Stimulated activated naive CD4-positive, alpha-beta T cell (primary cell): ENCODE measurements at places on chromosomes 3 and 15.

DNA sequence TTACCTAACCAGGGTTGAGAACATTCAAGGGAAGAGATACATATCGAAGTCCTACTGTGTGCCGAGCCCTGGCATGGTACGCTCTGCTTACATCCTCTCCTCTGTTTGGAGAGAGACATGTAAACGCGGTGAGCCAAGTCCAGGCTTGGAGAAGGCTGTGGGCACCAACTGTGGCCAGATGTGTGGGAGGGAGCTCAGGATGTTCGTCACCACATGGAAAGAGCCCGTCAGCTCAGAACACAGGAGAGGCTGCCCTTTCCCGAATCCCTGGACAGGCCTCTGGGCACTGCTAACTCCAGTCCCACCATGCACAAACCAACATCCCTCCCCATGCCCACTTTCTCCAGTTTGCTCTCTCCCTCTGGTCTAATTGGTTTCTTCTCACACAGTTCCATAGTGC is 43.0 kb downstream of the MESD start:
- DNase-seq = no peak

DNA sequence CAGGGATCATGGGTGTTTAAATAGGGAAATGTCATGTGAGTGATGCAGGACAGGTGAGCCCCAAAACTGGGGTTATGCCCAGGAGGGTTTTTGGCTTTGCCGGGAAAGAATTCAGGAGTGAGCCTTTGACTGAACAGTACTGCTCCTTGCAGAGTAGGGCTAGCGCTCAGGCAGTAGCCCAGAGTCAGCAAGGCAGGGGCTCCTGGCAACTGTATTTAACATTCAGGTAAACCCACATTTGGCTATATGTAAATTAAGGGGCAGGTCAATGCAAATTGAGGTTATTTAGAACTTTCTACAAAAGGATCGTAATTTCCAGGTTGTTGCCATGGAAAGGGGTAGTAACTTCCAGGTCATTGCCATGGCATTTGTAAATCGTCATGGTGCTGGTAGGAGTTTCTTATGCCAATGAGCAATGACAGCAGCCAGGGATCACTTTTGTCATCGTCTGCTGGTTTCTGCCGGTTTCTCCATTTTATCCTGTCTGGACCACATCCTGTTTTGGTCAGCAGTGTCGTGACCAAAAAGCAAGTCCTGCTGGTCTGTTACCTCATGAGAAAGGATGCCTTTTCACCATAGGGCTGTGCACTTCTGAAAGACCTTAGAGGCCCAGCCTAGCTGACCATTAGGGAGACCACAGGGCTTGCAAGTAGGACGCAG is 24.3 kb downstream of the MTHFS start:
- DNase-seq = peak; percentile 11

- no peak for DNase-seq
Measured at GRCh38 chr3:126019683-126020082, 50.7 kb downstream of the ROPN1B start.

GRCh38 chr3:8705575-8705974 is 28.0 kb upstream of the CAV3 start:
- no peak for DNase-seq

DNA sequence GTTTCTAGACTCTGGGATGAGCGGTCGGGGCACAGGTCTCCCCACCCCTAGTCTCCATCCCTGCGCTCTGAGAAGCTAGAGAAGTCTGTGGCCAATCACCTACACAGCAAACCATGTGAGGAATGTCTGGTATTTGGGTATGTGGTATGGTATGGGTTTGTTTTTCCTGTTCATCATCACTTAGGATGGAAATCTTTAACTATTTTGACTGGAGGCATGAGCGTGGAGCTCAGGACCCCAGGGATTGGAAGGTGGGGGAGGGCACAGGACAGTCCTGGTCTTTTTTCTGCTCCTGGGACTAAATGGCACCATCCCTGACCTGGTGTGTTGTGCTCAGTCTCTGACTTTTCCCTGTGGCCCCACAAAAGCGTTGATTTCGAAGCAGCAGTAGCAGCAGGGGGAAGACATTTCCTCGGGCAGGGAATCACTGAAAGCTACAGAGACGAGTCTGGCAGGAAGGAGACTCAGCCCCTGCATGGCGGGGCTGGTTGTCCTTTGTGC is 191.7 kb upstream of the TPM1 start:
- DNase-seq = no peak

- DNase-seq = no peak
Measured at GRCh38 chr3:19264424-19264823, 116.1 kb downstream of the KCNH8 start.

DNA sequence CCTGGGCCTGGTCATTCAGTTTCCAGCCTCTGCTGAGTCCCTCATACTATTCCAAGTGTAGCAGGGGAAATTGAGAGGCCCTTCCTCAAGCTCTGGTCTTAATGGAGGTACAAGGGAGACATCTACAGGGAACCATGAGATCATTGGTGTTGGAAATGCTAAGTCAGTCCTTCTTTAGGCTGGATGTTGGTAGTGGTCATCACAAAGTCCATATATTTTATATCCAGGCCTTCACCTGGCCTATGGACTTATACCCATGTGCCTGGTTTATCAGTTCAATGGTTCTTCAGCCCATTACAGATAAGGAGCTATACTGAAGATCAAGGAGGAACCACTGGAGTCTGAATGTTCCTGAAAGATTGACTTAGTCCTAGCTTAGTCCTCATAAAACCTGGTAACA is 135.0 kb downstream of the STAG1 start:
- no peak for DNase-seq

GRCh38 chr3:38313695-38314094 is 31.6 kb downstream of the SLC22A14 start:
- DNase-seq = no peak

DNA sequence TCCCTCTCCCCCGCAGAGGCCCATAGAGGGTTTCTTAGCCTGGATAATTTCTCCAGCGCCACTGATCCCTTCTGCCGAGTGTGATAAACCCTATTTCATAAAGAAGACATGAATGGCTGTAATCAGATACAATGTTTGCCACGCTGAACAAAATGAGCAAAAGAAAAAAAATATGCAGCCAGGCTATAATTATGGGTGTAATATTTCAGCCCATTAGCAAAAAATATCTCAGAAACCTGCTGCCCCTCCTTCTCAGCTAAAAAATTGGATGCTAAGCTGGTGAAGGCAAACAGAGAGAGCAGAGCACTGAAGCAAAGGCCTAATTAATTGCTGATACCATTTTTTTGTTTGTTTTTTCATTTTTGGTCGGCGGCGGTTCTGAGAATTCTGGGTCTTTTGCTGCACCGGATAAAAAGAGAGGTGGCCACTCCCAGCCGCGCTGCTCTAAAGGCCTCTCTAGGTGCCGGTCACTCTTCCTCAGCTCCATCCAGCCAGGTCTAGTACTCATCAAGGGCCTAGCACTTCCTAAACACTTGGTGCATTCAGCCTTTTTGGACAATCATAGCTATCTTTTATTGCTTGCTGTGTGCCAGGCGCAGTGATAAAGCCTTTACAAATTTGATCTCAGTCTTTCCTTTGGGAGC is 128.7 kb upstream of the TLE3 start:
- DNase-seq = no peak

GRCh38 chr3:138888560-138888959 is 53.8 kb upstream of the PIK3CB start:
- DNase-seq = no peak

DNA sequence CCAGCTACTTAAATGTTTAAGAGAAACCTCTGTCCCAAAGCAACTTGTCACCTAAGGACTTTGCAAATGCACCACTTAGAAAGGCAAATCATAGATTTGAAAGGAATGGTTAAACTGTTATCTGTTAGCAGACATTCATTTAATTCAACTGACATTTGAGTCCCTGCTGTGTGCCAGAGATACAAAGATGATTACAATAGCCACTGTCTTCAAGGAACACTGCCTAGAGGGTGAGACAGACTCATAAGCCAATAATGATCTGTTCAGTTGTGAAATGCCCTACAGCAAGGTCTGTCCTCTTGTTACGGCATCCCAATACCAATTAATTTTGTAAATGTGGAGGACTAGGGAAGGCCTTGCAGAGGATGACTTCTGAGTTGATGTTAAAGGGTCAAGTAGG is 113.1 kb downstream of the ATG7 start:
- no peak for DNase-seq

- DNase-seq = no peak
Measured at GRCh38 chr15:66803182-66803729, 101.2 kb downstream of the SMAD6 start.

- DNase-seq = no peak
Measured at GRCh38 chr15:74157868-74158827, 15.4 kb upstream of the ISLR start.

- no peak for DNase-seq
Measured at GRCh38 chr3:179961071-179961702, 75.5 kb downstream of the PEX5L start.

DNA sequence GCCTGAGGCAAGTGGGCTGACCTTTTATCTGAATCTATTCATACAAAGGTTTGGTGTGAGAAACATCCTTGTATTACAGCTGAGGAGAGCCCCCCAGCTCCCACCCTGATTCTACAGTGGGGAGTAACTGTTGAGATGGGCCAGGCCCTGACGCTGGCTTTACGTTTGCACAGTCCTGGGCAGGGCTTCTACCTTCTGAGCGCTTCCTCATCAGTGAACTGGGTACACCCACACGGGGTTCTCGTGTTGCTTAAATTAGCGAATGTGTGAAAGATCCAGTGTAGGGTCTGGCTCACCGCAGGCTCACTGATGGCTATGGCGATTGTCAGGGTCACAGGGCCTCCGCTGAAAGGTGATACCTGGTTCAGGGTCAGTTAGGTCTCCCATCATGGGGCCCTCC is 7.3 kb upstream of the GHRL start:
- DNase-seq = no peak

DNA sequence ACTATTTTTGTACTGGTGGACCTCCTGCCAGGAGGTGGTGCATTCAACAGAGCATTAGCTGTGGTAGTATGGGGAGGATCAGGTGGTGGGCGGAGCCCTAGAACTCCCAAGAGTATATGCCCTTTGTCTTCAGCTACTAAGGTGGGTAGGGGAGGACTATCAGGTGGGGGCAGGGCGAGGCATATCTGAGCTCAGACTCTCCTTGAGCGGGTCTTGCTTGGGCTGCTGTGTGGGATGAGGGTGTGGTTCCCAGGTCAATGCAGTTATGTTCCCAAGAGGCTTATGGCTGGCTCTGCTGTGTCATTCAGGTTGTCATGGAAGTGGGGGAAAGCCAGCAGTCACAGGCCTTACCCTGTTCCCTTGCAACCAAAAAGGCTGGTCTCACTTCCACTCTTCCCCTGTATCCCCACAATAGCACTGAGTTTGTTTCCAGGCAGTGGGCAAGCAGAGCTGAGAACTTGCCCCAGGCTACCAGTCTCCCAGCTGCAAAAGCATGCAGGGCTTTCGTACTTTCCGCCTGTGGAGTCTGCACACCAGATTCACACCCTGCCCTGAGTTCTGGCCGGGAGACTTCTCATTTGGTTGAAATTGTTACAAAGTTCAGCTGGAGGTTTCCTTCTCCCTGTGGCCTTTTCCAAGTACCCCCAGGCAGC is 93.7 kb upstream of the DPPA4 start:
- DNase-seq = no peak

DNA sequence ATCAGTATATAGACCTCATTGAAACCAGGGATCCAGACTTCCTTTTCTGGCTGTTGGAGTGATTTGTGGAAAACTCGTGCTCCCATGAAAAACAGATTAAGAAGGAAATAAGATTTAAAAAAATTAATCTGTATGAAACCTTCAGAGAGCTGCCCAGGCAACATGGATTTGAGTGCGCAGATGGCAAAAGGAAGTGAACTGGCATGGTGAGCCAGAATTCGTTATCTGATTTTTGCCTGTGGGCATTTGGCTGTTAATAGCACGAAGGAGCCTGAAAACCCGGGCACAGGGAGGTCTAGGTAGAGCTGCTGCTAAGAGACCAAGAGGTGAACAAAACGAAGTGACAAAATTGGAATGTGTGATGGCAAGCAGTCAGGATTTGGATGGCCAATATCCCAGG is 19.1 kb upstream of the SPINK8 start:
- DNase-seq = no peak

- no peak for DNase-seq
Measured at GRCh38 chr3:72977060-72977808, 19.4 kb upstream of the PPP4R2 start.

- no peak for DNase-seq
Measured at GRCh38 chr3:129577925-129578786, 28.3 kb downstream of the PLXND1 start.

DNA sequence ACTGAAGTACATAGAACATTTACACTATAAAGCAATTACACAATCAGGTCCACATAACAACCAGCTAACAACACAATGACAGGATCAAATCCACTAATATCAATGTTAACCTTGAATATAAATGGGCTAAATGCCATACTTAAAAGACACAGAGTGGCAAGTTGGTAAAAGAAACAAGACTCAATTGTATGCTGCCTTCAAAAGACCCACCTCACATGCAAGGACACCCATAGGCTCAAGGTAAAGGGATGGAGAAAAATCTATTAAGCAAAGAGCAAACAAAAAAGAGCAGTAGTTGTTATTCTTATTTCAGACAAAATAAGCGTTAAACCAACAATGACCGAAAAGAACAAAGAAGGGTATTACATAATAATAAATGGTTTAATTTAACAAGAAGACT is 183.3 kb downstream of the PYDC2 start:
- DNase-seq = no peak

DNA sequence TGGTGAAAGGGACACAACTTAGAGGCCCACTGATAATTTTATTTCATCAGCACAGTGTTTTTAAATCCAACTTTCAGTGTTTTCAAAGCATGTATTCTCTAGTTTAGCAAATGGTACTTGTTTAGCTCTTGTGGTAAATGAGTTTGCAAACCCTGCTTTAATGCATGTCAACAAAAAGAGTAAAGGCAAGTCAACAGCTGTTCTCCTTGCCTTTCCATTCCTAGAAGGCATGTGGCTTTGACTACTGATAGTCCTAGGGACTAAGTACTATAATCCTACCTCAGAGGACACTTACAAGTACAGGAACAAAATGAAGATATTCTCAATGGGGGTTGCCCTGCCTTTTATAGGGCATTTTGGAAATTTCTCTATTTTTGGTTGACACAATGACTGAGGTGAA is 13.1 kb downstream of the NPTN start:
- DNase-seq = no peak

DNA sequence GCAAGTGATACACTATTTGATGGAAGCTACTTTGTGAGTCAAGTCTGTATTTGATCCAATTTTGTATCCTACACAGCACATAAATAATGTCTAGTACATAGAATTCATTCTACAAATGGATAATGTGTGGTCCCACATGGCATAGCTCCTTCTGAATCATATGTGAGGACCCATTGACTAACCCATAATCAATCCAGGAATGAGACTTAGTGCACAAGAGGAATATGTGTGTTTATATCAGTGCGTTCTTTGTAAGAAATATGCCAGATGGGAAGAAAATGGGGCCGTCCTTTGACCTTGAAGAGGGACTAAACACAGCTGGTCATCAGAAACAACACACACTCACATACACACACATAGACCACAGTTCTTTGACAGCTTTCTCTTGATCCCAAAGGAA is 282.7 kb upstream of the SEMA6D start:
- no peak for DNase-seq
